ENCODE measurements at places on chromosomes 1 and 21.

- DNase-seq: peak; percentile 97
These were observed at the start of gene PPFIA4 for GRCh38 chr1:203026031-203026665. Gene PPFIA4 (plus strand): TSS chr1:203026491. CDS start chr1:203039009, 12,518 bp downstream.

- no peak for DNase-seq
These were observed 60.1 kb downstream of the KCNAB2 start for GRCh38 chr1:6105763-6106162.

- no peak for DNase-seq
These were observed 926 bp upstream of the SCMH1 start for GRCh38 chr1:41243079-41243385.

- no peak for DNase-seq
These were observed 117.9 kb upstream of the ADAR start for GRCh38 chr1:154725865-154726264.

Measured in AG08395 (cell line).